ENCODE measurements at places on chromosomes 7 and 10.

DNA sequence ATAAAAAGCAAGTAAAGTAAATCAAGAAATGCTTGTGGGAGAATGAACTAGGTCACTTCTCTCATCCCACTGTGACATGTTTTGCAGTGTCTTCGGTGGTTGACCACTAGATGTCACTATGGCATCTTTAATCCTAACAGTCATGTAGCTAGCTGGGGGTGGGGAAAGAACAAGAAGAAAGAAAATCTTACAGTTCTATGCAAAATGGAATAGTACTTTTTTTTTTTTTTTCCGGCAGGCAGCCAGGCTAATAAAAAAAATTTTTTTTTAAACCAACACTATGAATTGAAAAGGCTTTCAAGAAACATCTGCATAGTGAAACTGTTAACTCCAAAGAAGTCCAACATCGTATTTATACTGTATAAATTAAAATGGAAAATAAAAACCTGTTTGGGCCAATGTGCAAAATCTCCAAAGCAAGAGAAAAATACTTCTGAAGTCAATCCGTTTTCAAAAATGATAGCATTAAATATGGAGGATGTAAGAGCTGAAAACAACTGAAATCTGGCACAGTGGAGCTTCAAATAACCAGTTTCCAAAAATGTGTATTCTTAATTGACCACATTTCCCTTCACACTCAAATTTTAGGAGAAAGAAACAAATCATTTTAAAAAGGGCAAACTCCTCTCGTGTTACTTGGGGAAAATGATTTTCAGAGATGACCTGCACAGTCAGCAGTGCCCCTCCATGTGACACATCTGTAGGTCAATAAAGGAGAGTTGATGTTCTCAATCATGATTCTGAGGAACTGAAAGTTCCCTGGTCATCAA, 38.5 kb downstream of the CDK1 start:
- peak; percentile 22 for DNase-seq

GRCh38 chr10:123835575-123835974, 56.0 kb downstream of the CPXM2 start:
- no peak for DNase-seq

DNA sequence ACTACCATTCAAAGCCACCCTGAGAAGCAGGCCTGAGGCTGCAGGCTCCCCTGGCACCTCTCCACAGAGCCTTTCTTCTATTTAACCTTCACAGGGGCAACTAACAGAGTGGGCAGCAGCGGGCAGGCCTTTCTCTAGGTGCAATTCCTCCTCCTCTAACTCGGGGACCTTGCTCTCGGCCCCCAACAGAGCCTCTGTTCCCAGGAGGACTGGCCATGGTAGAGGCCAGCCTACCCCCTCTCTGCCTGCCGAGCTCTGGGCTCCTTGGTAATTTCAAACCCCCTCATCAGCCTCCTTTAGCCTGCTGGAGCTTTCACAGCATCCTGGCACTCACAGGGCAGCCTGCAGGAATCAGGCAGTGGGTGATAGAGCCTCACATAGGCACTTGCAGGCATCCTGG, 920.8 kb upstream of the ZNF722 start:
- no peak for DNase-seq

DNA sequence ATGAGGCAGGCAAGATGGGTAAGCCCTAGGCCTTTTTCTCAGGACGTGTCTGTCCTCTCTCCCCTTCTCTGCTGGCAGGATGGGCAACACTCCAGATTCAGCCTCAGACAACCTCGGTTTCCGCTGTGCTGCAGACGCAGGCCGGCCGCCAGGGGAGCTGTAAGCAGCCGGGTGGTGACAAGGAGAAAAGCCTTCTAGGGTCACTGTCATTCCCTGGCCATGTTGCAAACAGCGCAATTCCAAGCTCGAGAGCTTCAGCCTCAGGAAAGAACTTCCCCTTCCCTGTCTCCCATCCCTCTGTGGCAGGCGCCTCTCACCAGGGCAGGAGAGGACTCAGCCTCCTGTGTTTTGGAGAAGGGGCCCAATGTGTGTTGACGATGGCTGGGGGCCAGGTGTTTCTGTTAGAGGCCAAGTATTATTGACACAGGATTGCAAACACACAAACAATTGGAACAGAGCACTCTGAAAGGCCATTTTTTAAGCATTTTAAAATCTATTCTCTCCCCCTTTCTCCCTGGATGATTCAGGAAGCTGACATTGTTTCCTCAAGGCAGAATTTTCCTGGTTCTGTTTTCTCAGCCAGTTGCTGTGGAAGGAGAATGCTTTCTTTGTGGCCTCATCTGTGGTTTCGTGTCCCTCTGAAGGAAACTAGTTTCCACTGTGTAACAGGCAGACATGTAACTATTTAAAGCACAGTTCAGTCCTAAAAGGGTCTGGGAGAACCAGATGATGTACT, 13.1 kb downstream of the PHKG1 start:
- DNase-seq = no peak

GRCh38 chr10:86333826-86334487, 32.6 kb downstream of the GRID1 start:
- no peak for DNase-seq

GRCh38 chr7:112081778-112082177, 124.4 kb downstream of the DOCK4 start:
- DNase-seq = no peak

All from epithelial cell of prostate (primary cell).